NCI-H526 (cell line): ENCODE measurements at places on chromosomes 6 and 20.

DNA sequence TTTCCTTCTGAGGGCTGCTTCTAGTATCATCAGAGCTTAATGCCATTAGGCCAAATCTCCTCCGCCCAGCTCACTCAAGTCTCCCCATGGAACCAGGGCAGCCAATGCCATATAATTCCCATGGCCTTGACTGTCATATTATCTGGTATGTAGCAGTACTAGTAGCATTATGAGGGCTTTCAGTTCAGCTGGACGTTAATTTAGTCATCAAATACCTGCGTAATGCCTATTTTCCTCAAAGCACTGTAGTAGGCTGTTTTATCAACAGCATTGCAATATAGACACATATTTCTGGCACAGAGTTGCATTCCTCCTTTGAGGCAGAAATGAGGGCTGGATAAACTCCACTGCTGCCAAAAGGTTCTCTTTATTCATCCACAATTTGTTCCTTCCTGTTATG is 1.7 kb downstream of the KCTD20 start:
- DNase-seq, result no peak

- DNase-seq, result no peak
These were observed 263.6 kb downstream of the CD83 start for GRCh38 chr6:14380901-14381828.

GRCh38 chr20:63735859-63736718 is at the start of gene LIME1:
Gene LIME1 (plus strand): TSS chr20:63736664. CDS start chr20:63737550, 886 bp downstream.
- peak; percentile 30 for DNase-seq

DNA sequence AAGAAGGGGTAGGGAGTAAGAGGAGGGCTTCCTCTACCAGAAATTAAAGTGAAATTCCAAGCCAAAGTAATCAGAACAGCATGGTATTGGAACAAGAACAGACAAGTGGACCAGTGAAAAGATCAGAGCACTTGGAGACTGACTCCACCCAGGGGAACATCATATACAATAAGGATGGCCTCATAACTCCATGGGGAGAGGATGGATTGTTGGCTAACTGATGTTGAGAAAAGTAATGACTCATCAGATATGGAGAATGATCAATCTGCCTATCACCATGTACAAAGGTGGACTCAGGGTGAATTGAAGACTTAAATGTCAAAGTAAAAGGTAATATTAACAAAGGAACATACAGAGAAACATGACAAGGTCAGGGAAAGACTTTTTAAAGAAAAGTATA is 12.8 kb downstream of the SLC22A3 start:
- no peak for DNase-seq

- DNase-seq, result no peak
These were observed 180.3 kb downstream of the ANKRD60 start for GRCh38 chr20:58048096-58048702.

- peak; percentile 61 for DNase-seq
These were observed 72.6 kb upstream of the THBS2 start for GRCh38 chr6:169326067-169326799.

DNA sequence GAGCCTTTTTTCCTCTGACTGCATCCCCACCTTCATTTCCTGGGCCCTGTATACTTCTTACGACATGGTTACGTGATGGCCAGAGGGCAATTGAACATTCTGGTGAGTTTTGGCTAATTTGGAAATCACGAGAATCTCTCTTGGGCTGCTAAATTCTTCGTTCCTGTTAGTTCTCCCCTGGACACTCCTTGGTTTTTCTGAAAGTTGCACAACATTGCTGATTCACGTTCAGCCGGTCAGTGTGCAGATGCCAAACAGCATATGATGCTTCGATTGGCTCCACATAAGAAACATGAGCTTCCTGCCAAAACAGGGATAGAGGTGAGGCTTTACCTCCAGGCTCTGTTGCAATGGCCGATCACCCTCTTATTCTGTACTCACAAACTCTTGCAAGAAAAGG is 119.4 kb upstream of the LY86 start:
- DNase-seq, result no peak

GRCh38 chr6:91023529-91023928 is 436.7 kb upstream of the MAP3K7 start:
- no peak for DNase-seq

GRCh38 chr6:139647016-139647415 is 272.6 kb upstream of the CITED2 start:
- no peak for DNase-seq

DNA sequence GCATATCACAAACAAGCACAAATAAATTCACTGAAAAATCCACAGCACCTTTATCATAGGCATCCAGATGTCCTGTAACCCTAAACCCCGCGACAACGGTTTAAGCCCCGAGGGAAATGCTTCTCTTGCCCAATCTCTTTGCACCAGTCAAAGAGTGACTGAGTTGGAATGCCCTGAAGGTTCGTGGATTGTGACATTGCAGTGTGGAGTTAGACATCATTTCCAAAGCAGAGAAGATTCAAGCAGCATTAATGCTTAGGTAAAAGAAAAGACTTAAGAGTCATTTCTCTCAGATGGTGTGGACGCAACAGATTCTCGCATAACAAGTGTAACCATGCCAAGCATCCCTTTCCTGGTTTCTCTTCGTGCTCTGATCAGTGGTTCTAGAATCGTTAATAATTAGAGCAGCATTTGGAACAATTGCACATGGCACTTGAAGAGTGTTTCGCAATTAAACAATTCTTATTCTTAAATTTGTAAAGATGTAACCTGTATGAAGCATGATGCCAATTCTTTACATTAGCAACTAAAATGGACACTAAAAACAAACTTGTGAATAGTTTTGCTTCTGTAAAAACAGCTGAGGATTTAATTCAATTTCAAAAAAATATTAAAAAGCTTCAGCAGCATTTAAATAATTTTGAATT is 121.6 kb downstream of the HIVEP2 start:
- no peak for DNase-seq

GRCh38 chr6:159505140-159505922 is 187.7 kb downstream of the SOD2 start:
- no peak for DNase-seq

DNA sequence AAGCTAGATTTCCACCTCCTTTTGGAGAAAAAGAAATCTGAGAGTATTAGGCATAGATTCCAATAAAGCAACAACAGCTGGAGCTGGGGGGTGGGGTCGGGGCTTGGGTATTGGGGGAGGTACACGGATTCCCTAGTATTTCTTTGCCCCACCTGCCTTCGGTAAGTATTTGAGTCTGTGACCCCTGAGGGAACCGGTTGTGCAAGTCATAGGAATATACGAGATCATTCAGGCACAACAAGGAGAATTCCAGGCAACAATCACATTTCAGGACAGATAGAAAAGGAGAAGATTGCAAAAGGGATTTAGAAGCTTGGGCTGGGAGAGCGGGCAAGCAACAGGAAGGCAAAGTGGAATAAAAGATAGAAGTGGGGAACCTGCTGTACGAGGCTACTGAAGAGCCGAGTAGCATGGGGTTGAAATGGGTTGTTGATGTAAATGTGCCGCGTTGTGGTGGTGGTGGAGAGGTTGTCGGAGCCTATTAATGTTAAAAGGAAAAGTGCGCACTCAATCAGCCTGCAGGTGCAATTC is 148.9 kb downstream of the BCAS1 start:
- peak; percentile 29 for DNase-seq

GRCh38 chr6:75579951-75580350 is 21.7 kb upstream of the SENP6 start:
- DNase-seq, result no peak

GRCh38 chr20:63254232-63254605 is at the start of gene NKAIN4:
Gene NKAIN4 (minus strand): TSS chr20:63254463. CDS start chr20:63254450, 13 bp downstream.
- DNase-seq, result no peak

DNA sequence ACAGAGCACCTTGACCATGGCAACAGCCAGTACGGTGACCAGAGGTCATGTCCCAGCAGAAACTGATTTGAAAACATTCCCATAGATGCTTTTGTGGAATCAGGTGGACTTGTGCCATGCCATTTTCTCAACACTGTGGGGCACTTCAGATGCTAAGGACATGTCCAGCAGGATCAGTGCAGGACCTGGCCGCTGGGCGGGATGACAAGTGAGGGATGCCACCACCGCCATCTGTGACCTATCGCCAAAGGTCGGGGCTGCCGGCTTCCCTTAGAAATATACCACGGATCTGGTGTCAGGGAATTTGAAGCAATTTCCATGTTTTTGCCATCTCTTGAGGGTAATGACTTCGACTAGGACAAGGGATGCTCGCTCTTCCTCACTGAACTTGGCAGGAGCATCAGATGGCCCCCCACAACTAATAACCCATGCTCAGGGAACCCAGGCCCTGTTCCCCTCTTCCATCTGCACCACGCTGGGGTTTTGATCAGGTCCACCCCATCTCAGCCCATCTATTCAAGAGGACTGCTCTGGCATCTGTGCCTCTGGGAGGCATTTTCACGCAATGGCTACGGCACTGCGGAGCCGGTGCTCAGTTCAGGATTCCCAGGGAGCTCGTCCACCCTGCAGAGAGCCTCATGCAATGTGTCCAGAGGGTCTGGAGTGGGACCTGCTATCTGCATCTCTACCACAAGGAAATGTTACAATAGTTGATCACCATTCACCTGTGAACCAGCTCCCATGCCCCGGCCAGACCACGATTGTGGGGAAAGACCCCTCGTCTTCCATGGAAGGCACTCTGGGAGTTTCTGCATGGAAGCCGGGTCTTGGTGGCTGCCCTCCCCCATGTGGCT is 302.6 kb downstream of the TAF4 start:
- no peak for DNase-seq

- DNase-seq, result no peak
These were observed 74.7 kb downstream of the MRPL14 start for GRCh38 chr6:44052419-44053023.

DNA sequence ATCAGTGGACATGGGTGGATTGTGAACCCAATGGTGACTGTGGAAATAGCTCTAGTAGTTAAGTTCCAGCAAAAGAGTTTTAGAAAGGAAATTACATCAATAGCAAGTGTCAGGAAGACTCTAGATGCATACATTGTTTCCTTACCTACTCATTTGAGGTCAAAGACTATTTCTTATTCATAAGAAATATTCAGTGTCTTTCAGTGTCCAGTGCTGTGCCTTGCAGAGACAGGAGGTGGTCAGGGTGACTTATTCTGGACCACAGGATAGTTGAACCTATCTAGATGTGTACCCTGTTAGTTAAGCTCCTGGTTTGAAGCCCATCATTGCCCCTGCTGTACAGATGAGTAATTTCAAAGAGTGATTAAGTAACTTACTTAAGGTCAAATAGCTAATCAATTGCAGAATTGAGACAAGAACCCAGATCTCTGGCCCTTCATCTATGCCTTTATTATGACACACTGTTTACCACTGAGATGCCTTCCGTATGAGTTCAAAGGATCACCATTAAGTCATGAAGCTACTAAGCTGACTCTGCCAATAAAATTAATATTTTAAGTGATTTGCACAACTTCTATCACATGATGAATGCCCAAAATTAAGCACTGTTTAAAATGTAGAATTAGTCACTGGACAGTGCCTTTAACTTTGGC is 136.1 kb downstream of the PDSS2 start:
- no peak for DNase-seq

DNA sequence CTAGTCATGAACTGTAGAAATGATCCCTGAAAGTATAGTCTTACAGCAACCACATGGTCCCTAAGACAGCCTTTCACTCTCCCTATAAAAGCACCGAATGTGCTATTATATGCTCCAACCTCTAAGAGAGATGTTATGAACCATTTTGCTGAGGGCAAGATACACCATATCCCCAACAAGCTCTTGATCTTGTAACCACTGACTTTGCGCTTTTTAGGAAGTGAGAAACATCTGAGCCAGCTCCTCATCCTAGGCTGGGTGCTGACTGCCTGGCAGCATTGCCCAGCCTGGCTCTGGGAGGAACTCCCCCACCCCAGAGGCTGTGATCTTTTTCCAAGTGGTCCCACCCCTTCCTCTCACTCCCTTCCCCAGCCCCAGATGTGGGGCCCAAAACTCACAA is 3.1 kb upstream of the EMILIN3 start:
- no peak for DNase-seq

- no peak for DNase-seq
These were observed 135.0 kb upstream of the ASCC3 start for GRCh38 chr6:101016163-101016562.

DNA sequence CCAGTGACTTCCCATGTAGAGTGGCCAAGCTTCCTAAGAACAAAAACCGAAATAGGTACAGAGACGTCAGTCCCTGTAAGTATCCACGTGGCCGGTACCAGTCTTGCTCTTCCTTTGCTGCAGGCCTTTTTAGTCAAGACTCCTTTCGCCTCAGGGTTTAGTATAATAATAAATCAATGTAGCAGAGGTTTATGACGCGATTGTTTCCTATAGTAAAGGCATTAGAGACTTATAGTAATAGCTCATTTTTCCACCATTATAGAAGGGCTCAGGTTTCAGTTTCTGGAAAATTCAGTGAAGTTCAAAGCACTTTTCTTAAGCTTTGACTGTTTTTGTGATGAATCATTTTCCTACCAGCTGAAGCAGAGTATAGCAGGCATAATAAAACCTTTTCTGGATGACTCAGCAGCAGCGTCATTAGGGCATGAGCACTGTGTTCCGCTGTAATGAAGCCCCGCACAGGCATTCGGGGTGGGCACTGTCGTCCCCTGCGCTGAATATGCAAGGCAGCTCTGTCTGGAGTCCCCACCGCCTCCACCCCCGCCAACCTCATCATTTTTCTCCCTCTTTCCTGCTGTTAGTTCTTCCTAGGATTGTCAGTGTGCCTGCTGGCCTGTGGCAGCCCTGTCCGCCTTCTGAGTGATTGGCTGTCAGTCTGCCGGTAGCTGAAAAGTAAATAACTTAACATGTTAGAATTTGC is 51.3 kb downstream of the PTPN1 start:
- DNase-seq, result peak; percentile 73

DNA sequence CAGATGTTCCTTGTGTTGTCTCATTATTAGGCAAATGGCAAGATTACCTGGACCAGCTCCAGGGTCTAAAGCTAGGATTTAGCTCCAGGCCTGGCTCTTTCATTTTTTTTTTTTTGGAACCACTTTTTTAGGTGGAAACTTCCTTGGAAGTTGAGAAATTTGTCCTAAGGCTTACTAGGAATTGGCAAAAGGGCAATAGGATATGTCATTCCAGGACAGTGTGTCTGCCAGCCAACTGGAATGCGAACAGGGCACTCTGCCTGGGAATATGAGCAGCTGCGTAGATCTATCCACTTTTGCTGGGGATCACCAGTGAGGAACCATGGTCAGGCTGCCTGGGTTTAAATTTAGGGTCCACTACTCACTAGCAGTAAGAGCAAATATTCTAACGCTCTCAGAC is 304.0 kb downstream of the TSHZ2 start:
- no peak for DNase-seq

GRCh38 chr6:9428421-9429172 is 986.3 kb downstream of the TFAP2A start:
- DNase-seq, result no peak

DNA sequence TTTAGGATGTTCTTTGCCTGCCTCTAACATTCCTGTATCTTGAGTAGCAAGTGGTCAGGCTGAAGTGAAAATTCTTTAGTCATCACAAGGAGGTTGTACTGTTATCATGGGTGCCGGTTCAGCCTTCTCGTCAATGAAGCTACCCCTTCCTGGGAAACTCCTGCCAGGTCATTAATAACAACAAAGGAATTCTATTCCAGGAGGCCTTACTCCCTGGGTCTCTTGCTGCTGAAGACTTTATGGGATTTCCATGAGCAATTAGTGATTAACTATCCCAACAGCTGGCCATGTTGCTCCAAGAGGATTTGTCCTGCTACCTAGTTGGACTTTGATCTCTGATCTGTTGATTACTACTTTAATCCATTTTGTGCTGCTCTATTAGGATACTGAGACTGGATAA is 62.7 kb upstream of the ELOVL5 start:
- peak; percentile 8 for DNase-seq
